Stimulated activated CD4-positive, alpha-beta T cell treated with anti-CD3 and anti-CD28 coated beads, Interleukin-12 subunit alpha, Interleukin-12 subunit beta, amount 100 ng/mL, for 48 hours (primary cell): ENCODE measurements at places on chromosomes 2 and 18.

- DNase-seq, result no peak
These were observed 169.6 kb upstream of the HAAO start for GRCh38 chr2:42961961-42962360.

DNA sequence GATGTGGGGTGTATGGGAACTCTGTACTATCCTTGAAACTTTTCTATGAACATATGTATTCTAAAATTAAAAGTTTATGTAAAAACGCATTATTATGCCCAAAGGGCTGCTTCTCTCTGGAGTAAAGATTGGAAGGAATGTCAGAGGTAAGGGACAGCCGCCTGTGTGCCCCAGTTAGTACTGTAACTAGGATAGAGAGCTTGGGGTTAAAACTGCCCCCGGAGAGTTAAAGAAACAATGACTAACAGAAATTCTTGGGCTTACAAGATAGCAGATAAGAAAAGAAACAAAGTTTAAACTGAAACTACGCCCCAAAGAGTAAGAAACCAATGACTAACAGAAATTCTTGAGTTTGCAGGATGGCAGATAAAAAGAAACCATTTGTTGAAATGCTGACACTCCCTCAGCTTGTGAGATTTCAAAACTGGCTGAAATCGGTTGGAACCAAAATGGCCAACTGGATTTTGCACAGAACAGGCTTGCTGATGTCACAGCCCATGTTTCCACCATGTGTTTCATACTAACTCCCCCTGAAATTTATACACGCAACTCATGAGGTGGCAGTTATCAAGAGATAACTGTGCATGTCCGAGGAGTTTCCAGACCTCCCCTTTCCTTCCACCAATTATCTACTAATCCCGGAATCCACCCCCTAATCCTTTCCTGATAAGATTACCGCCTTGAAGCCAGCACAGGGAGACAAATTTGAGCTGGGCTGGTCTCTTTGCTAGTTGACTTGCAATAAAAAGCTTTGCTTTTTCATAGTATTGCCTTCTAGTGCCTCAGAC is 8.7 kb upstream of the TXNDC2 start:
- DNase-seq, result no peak

DNA sequence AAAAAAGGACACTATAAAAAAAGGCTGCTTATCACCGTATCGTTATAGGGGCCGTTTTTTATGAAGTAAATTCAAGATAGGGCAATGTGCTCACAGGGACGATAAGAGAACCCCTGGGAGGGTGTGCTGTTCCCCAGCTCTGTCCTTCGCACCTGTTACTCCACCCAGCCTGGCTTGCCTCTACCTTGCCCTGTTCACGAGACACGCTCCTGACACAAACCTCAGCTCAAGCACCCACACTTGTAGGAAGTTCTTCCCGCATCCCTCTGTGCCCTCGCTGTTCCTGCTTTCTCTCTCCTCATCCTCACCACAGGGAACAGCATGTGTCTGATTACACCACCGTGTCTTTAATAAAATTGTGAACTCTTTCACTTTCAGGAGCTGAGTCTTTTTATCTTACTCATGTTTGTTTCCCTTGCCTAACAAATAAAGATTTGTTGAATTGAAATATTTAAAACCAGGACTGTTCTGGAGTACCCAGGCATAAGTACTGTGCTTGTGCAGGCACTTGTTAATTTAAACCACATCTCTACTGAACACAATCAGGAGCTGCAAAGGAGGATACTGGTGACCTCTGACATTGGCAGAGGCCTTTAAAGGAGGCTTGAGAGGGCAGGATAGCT is 26.0 kb upstream of the KIDINS220 start:
- DNase-seq, result no peak

GRCh38 chr2:38147333-38148121 is 71.6 kb upstream of the CYP1B1 start:
- DNase-seq, result no peak

GRCh38 chr18:50179465-50179864 is 15.5 kb downstream of the MYO5B start:
- DNase-seq, result no peak

- peak; percentile 66 for DNase-seq
These were observed 1.1 kb upstream of the CXCR4 start for GRCh38 chr2:136118819-136119716.
